Astrocyte (in vitro differentiated cells and primary cell): ENCODE measurements at places on chromosomes 7 and 10. TPM values are rescaled to one million over a fixed set of nuclear protein-coding genes. Genes with fewer than 3 reads are reported as not detected.

Gene TMEM254
- total RNA-seq = 14.3 and 15.1 TPM in 2 replicates

Gene PIP
- total RNA-seq = not detected in 2 replicates

Gene ETV1
- 12.5 and 12.6 TPM in 2 replicates for total RNA-seq

Gene POT1
- total RNA-seq = 14.6 and 19.4 TPM in 2 replicates

Gene SCRN1
- 98.3 and 116 TPM in 2 replicates for total RNA-seq

Gene ASNS
- 149 and 155 TPM in 2 replicates for total RNA-seq

Gene ZC3HAV1
- total RNA-seq = 63.0 and 63.8 TPM in 2 replicates
